ENCODE measurements at places on chromosomes 3 and 15.

DNA sequence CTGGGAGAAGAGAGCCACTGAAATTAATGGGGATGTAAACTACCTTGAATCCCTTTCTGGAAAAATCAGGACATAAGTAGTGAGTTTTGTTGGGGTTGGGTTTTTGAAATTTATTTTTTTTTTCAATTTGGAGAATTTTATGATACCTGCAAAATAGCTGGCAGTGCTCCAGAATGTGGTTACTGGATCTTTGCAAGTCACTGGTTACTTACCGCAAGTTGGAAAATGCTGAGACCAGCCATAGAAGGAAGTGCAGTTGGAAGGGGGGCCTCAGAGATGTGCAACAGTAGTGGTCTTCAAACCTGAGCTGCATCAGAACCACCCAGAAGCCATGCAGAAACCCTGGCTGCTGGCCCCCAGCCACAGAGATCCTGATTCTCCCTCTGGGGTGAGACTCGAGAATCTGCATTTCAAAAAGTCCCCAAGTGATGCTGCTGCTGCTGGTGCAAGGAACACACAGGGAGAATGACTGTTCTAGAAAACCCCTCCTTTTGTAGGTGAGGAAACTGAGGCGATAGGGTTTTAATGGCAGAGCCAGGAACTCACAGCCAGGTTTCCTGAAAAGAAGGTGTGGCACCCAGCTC, 39.7 kb downstream of the SEMA5B start:
- DNase-seq = no peak

DNA sequence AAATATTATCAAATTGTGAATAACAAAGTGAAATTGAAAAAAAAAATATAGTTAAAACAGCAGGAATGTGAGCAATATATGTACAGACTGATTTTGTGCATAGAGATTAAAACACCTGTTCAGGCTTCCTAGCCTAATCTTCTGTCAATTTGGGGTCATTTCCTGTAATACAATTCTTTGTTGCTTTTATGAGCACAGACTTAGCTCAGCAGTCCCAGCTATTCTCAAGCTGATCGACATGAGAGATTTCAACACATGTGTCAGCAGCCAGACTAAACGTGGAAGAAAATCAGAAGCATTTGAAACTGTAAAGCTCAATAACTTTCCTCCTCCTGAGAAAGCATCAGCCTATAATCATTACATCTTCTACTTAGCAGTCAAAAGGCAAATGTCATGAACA, 1.6 kb upstream of the FHIT start:
- no peak for DNase-seq

DNA sequence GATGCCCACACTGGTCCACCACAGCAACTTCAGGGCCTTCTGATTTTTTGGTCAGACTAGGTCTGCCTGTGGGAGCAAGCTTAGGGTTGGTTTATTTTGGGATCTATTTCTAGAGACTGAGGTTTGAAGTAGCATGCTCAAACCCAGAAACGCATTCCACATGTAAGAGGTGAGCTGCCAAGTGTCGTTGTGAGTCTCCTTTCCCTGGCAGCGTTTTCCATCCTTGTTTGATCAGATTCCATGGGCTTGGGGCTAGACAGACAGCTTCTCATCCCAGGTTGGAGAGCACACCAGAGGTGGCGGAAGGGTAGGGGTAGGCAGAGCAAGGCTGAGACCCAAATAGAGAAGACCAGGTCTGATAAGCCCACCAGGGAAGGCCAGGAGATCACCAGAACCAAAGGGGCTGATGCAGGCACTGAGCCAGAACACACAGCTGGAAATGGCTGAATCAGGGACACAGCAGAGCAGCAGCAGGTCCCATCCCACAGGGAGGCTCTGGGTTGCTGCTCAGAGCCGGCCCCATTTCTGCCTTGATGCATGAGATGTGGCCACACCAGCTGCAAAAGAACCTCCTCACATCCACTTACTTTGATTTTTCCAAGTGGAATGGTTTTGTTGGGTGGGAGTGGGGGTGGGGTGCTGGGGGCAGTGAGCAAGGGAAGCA, 186.8 kb downstream of the THSD4 start:
- peak; percentile 41 for DNase-seq

DNA sequence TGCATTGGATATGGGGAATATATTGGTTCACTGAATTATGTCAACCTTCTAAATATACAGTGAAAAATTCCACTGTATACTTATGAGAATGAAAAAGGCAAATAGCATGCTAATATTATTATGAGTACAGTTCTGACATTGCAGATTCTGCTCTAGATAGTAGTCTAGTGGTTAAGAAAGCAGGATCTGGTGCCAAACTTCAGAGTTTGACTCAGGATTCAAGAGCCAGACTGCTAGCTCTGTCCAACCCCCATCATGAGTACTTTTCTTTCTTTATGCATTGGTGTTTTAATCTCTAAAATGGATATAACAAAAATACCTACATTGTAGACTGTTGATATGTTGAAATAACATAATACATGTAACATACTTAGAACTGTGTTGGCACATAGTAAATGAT, 57.3 kb upstream of the PLSCR4 start:
- peak; percentile 51 for DNase-seq

DNA sequence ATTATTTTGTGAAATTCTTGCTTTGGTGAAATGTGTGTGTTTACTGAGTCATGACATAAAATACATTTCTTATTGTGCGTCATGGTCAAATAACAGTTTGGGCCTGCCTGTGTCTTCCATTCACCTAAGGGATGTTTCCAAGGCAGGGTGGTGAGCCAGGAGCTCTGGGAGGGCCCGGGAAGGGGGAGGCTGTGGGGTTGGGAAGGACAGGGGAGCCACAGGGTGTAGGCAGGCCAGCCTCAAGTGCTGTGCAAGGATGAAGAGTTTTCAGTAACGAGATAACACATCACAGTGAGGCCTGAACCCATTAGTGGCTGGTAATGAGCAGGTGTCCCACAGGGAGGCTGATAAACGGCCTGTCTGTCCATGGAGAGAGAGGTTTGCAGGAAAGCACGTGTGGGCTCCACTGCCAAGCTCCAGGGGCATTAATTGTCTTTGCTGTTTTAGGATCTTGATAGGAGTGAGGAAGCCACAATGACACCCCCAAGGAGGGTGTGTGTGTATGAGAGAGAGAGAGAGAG, 35.6 kb upstream of the SEC13 start:
- no peak for DNase-seq

GRCh38 chr3:104796556-104796955, 570.2 kb upstream of the ALCAM start:
- no peak for DNase-seq

DNA sequence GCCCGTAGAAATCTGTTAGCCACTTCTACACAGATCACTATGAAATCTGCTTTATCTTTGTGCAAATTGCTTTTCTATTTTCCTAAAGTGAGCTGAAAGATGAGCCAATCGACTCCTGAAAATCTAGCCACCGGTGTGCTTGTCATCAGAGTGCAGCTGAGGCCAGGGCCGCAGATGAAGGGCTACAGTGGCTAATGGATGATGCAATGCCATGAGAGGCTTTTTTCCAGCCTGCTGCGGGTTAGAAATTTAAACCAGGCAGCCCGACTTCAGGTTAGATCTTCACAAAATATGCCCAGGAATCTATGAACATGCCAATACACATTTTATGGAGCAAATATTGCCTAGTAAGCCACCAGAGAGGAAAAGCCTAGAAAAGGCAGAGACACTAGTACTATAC, 948.2 kb upstream of the CFAP20DC start:
- DNase-seq = no peak

- DNase-seq = no peak
Measured at GRCh38 chr3:100063929-100064461, 50.3 kb downstream of the FILIP1L start.

- DNase-seq = no peak
Measured at GRCh38 chr15:84962955-84963354, 18.7 kb upstream of the PDE8A start.

DNA sequence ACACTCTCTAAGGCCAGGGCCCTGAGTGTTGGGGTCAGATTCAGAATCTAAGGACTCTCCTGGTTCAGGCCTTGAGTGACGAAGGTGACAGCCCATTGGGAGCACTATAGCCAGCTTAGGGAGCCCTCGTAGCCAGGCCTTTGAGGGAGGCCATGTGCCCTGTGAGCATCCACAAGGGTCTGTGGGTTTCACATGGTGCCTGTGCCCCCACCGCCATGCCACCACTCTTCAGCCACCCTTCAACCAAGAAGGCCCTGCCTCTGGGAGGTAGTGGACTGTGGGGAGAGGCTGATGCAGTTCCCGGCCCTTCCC, 37.5 kb downstream of the TSPAN3 start:
- DNase-seq = no peak

- no peak for DNase-seq
Measured at GRCh38 chr3:104436506-104436905, 930.2 kb upstream of the ALCAM start.

- no peak for DNase-seq
Measured at GRCh38 chr3:127849368-127849767, 27.1 kb upstream of the MGLL start.

DNA sequence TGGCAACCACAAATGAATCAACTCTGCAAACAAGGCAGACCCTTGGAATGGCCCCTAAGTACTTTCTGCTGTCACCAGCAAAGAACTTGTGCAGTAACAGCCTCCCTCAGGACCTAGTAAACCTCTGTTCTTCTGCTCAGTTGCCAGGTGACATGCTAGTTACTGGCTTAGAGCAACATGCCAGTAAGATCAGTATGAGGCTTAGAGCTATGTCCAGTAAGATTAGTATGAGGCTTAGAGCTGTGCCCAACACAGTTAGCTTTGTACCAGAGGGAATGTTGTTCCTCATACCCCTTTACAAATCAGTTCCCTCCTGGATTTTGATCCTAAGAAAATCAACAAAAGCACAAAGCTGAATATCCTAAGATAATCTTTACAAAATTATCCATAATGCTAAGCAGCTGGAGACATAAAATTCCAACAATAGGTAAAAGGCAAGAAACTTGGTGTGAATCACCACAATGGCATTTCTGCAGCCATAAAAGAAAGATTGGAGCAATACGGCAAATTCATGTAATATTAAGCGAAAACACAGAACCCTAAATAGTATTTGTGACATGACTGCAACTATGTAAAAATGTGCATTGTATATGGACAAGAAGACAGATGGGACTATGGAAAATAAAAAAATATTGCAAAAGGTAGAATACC, 107.3 kb upstream of the LPP start:
- no peak for DNase-seq

- DNase-seq = peak; percentile 79
Measured at GRCh38 chr3:149501524-149501923, 27.0 kb downstream of the TM4SF4 start.

GRCh38 chr3:32428092-32429068, 36.7 kb downstream of the CMTM7 start:
- DNase-seq = no peak

DNA sequence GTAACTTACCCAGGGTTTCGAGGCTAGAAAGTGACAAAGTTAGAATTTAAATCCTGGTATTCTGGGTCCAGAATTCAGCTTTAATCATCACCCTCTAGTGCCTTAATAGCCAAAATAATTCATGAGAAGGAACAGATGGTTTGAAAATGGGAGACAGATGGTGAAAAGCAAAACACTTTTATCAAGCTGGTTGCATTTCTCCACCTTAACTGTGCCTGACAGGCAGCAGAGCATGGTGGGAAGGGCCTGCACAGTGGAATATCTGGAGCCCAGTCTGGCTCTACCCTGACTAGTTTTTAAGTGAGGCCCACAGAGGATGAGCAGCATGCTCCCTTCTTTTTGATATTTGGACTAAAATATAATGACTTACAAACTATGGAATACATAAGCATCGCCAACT, 35.6 kb upstream of the RASGRP1 start:
- no peak for DNase-seq

DNA sequence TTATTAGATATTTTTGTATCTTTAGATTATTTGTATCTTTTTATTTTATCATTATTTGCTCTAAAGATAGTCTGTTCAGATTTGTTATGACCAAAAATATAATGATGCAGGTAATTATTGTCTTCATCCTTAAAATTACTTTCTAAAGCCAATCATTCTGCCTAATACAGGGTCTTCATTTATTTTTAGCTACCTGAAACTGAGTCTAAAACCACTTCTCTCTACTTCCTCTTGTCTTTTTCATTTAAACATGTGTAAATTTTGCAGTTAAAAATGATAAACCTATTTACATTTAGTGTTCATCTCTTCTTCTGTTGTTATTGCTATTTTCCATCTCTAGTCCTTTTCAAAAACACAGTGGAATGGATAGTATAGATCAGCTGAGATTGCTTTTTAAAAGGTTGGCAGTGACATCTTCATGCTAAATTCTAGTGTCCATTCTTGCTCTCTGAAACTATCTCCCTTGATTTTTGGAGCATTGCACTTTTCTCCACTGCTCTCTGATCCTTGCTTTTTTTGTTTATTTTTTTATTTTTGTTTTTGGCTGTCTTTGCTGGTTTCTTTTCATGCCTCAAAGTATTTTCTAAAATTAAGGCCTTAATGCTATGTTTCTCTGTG, 91.8 kb downstream of the UBE2E2 start:
- DNase-seq = no peak

DNA sequence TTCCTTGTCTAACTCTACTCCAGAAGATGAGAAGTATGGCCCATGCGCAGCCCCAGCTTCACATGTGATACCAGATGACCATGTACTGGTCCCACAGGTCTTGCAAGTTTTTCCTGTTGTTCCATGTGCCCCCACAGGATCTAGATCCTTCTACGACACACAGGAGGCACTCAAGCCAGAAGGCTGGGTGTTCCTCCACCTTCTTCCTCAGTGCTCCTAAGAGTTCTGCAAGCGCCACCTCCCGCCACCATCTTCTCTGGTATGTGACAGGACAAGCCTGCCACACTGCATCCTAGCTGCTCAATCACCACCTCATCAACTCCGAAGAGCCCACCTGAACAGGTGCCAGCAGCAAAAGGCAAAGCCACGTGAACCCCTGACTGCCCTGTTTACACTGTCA, 43.1 kb downstream of the XXYLT1 start:
- no peak for DNase-seq

GRCh38 chr3:49352890-49353421, 5.2 kb downstream of the GPX1 start:
- no peak for DNase-seq

DNA sequence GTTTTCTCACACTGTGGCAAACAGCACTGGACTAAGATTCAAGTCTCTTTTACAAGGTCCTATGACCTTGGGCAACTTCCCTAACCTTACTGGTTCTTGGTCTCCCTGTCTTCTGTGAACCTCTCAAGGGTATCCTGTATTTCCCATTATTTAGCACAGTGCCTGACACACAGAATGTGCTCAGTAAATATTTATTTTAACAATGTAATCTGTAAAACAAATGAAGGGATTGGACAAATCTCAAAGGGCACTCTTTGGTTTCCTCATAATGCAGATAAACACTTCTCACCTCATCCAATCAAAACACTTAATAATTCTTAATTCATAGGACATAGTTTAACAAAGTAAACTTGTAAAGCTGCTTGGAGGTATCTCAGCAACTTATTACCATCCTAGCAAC, 12.8 kb downstream of the NUDT16 start:
- DNase-seq = no peak
